ENCODE measurements at places on chromosomes 3 and 15.

DNA sequence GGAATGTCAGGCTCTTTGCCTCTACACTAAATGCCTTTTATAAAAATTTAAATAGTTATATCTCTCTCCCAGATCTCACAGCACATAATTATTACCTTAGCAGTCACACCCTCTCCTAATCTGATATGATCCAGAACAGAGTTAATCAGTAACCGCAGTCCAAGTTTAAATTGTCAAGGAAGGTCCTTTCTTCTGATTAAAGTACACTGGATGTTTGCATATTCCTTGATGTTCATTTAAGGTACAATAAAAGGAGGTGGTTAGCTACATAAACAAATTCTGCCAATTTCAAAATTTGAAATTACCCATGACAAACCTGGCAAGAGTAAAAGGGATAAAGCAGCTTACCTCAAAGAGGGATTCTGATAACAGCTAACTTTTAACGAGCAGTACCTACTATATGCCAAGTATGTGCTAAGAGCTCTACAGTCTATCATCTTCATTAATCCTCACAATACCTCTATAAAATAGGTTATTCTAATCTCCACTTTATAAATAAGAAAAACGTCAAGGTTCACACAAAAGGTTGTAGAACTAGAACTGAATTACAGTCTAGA is 4.3 kb downstream of the GOLIM4 start:
- DNase-seq: no peak

GRCh38 chr3:115663414-115663813 is 40.1 kb downstream of the GAP43 start:
- DNase-seq: no peak

- DNase-seq: no peak
Observed at GRCh38 chr3:128496602-128497304, 3.8 kb upstream of the GATA2 start.

DNA sequence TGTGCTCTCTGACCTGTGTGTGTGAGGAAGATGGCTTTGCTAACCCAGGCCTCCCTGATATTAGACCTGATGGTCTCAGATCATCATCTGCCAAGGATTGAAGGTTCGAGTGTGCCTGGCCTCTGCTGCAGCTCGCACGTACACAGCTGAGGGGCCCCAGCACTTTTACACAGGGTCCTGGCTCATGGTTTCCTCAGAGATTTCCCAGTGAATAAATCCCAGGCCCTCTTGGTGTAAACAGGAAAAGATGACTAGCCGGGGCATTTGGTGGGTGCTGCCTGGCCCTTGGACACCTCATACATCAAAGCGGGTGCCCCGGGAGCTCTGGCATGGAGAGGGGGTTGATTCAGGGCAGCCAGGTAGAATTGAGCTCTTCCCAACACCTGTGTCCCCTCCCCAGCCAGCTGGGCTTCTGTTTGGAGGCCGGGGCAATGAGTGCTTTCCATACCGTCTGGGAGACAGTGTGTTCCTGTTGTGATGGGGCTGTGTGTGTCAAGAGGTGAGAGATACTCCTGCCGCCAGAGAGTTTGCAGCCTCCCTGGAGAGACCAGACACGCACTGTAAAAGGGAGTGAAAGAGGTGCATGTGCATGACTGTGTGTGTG is 72.5 kb upstream of the TLE3 start:
- DNase-seq: no peak

DNA sequence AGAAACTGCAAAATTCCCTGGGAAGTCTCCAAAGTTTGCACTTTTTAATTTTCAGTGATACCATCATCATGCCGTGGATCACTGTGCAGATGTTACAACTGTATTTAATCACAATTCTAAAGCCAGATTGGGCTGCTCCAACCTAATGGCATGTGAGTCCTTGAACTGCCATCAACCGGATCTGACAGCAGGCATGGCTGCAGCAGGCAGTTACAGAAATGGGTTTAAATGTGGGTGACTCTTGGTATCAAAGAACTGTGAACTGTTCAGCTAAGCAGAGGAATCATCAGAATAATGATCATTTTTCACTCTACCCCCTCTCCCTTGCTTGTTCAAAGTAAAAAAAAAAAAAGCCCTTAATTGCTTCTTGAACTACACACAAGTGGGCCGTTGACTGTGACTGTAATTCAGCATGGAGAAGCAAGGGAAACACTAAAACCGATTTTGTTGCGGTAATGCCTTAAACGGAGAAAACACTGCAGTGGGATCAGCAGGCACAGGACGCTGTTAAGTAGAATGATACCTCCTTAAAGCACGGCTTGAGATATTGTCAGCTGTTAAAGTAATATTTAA is 152.4 kb downstream of the RORA start:
- no peak for DNase-seq

DNA sequence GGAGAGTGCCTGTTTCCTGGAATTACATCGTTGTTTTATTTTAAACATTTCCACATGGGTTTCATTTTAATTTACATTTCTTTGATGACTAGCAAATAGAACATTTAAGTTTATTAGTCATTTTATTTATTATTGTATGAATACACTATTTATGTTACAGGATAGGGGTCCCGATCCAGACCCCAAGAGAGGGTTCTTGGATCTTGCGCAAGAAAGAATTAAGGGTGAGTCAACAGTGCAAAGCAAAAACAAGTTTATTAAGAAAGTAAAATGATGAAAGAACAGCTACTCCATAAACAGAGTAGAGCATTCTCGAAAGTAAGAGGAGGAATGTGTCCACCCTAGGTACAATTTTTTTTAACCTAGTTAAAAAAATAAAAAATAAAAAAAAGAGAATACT is 539.5 kb downstream of the NAALADL2 start:
- DNase-seq: no peak

- DNase-seq: no peak
Observed at GRCh38 chr3:89565098-89565497, 457.7 kb downstream of the EPHA3 start.

All from activated CD4-positive, alpha-beta T cell treated with anti-CD3 and anti-CD28 coated beads for 48 hours (primary cell).